ENCODE measurements at places on chromosomes 1 and 21.

DNA sequence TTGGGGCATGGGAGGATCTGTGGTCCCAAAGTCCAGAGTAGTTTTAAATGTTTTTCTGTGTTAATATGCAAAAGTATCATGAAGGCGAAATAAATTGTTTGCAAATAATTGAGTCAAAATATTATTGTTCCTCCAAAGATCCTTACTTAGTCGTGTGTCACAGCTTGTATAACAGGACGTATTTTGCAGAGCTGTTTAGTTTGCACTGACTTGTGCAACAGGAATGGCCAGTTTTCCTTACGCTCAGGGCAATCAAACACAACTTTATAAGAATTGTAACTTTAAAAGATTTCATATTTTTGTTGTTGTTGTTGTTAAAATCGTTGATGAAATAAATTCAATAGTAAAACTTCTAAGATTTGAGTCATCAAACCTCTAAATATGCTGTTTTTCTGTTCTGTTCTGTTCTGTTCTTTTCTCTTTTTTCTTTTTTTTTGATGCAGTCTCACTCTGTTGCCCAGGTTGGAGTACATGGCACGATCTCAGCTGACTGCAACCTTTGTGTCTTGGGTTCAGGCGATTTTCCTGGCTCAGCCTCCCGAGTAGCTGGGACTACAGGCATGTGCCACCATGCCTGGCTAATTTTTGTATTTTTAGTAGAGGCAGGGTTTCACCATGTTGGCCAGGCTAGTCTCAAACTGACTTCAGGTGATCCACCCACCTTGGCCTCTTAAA is 60.6 kb downstream of the UCK2 start:
- DNase-seq, result no peak

DNA sequence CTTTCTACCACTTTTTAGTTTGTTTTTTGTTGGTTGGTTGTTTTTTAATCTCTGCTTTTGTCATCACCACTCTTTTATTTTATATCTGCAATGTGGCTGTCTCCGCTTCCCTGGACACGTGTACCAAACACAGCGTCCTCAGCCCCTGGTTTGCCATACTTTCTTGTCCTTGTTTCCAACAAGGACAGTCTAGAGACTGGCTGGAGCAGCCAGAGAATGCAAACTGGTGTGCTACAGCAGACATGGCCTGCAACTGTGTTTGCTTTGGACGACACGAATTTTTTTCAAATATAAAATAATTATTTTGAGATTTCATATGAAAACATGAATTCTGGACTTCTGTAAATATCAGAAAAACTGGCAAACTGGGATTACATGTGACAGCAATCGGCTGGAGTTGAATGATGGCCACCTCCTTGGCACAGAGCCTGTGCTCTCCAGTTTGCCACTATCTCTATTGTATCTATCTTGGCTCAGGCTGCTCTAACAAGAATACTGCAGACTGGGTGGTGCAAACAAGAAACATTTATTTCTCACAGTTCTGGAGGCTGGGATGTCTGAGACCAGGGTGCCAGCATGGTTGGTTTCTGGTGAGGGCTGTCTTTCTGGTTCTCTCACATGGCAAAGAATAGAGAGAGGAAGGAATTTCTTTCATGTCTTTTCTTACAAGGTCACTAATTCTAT is 34.6 kb upstream of the POU2F1 start:
- DNase-seq, result no peak

- DNase-seq, result no peak
Observed at GRCh38 chr1:52920791-52921291, 699 bp downstream of the ECHDC2 start.

DNA sequence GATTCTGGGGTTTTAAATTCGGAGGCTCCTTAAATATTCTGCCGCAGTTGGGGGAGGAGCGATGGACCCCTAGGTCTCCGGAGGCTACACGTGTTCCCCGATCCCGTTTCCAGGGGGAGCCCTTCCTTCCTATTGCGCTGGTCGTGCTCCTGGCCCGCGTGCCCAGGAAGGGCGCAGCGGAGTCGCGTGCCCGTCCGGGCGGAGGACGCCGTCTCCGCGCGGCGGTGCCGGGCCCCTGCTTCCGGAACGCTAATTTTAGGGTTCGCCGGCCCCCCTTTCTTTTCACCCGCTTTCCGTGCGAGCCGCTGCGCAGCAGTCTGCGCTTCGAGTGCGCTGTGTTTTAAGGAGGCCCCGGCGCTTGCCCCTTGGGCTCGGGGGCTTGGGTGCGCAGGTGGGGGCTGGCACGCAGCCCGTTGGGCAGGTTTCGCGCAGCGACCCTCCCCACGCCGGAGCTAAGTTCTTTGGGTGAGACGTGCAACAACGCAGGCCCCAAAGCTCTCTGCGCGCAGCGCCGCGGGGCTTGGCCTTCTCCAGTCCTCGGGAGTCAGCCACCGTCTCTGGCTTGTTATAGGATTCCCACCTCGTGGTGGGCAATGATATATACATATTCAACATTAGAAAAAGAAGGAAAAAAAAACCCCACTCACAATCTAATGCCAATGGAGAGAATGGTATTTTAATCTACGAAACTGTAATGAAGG is 43.5 kb upstream of the DNAJC6 start:
- no peak for DNase-seq

GRCh38 chr1:41319106-41319755 is 42.0 kb upstream of the FOXO6 start:
- no peak for DNase-seq

DNA sequence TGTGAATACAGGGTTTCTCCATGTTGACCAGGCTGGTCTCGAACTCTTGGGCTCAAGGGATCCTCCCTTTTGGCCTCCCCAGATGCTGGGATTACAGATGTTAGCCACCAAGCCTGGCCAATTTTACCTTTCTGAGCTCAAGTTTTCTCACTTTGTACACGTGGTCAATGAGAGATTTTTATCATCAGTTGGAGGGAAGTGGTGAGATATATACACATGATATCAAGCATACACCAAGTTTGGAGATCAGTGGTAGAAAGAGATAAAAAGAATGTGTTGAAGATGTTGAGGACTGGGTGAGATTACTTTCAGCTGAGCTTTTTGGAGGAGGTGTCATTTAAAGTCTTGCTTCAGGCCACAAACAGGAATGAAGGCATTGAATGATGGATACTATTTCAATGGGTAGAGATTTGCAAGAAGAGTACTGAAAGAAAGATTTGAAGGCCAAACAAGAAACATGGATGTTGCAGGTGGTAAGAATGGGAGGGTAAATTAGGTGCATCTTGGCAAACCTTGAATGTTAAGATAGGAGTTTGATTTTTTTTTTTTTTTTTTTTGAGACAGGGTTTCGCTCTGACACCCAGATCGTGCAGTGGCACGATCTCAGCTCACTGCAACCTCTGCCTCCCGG is 3.0 kb upstream of the SESN2 start:
- DNase-seq, result no peak

GRCh38 chr1:200916152-200916551 is 21.5 kb downstream of the INAVA start:
- no peak for DNase-seq

DNA sequence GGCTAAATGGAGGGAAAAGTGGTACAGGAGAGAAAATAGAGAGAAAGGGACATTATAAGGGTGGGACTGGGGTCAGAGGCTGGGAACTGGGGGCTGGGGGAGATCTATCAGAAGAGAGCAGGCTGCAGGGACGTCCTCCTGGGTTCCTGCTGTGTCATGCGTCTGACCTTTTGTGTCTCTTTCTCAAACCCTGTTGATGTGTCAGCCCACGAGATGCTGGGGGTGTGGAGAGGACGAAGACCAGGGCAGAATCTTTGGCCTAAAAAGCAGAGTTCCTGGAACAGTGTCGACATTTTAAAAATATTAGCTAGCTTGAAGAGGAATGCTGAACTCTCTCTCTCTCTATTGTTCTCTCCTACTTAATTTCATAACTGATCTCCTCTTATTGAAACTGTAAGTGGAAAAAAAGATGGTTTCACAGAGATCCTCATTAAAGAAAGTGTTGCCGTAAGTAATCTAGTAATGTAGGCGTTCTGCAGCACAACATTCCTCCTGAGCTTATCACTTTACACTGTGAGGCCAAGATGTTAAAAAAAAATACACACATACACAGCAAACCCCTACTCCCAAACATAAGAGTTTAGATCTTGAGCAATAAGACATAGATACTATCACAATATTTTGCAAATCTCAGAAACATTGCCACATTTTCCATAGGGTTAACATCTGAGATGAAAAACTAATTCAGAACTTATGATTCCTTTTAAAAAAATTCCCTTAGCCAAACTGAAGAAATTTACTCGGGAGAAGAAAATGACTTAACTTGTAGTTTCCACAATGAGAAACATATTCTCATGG is 52.6 kb downstream of the RUNX1 start:
- no peak for DNase-seq

DNA sequence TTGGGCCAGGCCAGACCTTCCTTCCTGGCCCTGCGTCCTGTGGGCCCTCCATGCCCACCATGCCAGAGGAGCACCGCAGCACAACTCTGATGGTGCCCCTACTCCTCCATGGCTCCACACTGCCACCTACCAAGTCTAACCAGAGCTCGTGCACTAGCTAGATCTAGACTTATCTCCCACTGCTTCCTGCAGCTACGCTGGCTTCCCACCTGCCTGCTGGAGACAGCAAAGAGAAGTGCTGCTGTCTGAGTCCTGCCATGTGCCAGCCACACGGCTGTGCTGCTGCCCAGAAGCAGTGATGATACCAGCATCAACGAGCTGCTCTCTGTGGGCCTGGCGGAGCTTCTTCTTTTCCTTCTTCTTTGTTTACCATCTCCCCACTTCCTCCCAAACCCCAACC is 4.5 kb downstream of the GUCA2B start:
- peak; percentile 46 for DNase-seq

DNA sequence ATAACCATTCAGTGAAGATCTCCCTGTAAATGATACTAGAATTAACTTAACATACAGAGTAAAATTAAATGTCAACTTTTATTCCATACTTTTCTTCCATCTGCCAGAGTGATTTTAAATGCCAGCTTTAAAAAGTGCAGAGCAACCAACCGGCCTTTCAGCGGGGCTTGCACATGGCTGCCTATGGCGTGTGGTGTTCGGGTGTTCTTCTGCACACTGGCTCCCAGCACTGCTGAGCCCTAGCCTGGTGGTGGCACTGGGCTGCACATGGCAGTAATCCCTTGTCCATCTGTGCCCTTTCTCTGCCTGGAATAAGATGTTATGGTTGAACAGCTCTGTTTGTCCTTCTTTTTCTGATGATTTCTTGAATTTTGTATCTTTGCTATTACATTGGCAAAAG is 156.3 kb downstream of the SNX7 start:
- DNase-seq, result no peak

DNA sequence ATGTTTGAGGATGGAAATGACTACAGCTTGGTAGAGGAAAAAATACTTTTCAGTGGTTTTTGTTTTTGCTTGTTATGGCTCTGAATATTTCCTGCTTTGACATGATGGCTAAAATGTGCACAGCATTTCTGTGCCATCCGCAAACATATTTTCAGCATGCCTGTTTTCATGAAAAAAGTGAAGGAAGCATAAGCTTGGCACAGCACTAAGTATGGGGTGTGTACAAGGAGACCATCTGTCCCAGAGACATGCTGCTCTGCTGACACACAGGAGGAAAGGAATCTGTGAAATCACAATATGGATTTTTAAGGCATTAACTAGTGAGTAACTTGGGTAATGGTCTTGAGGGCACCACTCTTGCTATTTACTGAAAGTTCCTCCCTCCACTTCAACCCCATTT is 595.5 kb downstream of the RWDD3 start:
- DNase-seq, result no peak

DNA sequence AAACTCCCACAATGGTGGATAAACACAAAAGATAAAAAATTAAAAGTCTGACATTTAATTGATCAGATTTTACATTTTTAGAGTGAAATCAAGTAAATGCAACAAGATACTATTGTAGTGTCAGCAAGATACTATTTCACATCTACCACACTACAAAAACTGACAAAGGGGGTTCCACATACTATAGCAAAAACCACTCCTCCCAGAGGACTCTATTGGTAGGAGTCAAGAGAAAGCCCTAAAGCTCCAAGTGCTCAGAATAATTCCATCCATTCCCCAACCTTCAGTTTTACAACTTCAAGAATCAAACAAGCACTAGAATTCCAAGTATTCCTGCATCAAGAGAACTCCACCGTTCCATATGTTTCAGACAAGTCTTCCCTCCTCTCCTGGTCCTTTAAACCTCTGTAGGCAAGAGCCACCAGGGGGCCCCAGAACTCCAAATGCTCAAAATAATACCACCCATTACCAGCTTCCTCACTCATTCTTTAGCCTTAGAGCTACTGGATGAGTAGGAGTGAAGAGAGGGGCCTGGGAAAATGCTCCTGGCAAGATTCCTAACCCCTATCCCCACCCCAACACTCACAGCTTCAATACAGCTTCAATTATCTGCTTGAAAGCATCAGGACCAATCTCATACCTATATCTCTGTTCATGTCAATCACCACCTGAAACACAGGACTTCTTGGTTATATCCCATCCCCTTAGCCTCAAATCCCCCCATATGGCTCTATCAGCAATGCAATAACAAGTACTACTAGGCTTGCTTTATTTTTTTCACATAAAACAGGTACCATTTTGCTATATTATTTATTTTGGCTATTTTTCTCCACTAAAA is 9.9 kb downstream of the TOR1AIP2 start:
- no peak for DNase-seq

- no peak for DNase-seq
Observed at GRCh38 chr21:30222724-30223123, 6.8 kb upstream of the CLDN8 start.

GRCh38 chr21:28832013-28832714 is 160.5 kb downstream of the LTN1 start:
- DNase-seq, result no peak

- DNase-seq, result no peak
Observed at GRCh38 chr1:101253976-101254674, 17.3 kb downstream of the S1PR1 start.

DNA sequence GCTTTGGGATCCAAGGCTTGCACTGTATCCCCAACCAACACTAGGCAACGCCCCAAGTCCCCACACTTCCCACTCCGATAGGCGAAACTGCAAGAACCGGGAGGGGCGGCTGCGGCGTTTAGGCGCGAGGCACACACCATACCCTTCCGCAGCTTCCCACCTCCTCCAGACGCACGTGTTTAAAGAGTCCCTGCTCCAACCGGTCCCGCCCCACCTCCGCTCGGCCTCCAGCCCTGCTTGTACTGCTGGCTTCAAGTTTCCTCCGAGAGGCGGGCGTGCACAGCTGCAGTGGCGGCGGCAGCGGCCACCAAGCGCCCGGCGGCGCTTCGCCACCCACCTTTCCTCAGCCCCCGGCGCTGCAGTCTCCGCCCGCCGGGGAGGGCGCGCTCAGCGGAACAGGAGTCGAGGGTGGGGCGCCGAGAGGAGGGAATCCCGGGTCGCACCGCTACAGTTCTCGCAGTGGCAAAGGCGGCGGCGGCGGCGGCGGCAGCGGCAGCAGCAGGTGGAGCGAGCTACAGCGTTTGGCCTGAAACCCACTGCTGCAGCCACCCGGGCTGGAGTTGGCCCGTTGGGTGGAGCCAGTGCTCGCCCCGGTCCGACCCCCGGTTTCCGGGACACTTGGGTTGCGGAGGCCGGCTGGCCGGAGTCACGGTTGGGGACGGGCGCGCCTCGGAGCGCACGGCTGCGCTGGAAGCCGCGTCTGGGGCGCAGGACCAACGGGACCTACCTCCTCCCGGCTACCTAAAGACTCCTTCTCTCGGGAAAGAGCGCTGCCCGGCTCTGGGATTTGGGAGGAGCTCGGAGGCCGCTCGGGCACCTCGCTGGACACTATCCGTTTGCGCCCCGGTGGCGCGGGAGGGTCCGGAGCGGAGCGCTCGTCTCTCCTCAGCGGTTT is at the start of gene CNIH3:
TSS of gene CNIH3 (plus strand) at position 457 of the 895 bp plus-strand sequence. CDS start 858 bp downstream, outside the sequence.
- DNase-seq, result no peak

GRCh38 chr1:11520531-11521233 is 41.7 kb downstream of the DISP3 start:
- no peak for DNase-seq

GRCh38 chr1:56578963-56579875 is at the start of gene PLPP3:
TSS of gene PLPP3 (minus strand) at chr1:56579563. CDS start at chr1:56579016, 547 bp downstream.
- no peak for DNase-seq

- DNase-seq, result no peak
Observed at GRCh38 chr1:4527819-4528218, 126.6 kb upstream of the AJAP1 start.

All from KG1 (cell line).